ENCODE measurements at places on chromosomes 11 and 22.
A peak's percentile ranks its signal among the peaks of the same experiment; 100 is the strongest.

- no peak for DNase-seq
These were observed 448.7 kb downstream of the RAB38 start for GRCh38 chr11:87726506-87726905.

DNA sequence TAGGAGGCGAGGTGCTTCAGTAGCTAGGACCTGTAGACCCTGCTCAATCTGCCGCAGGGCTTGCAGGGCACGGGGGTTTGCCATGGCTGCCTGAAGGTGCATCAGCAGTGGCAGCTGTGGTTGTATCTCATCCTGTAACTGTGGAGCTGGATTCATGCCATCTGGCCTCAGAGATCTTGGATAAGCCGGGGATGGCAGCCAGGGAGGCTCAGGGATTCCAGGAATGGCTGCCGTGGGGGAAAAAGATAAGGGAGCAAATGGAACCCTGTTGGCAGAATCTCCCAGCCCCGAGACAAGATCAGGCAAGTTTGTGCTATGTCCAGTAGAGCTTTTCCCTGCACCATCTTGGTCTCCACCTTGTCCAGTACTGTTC, 1.8 kb downstream of the UBQLN3 start:
- DNase-seq: no peak

DNA sequence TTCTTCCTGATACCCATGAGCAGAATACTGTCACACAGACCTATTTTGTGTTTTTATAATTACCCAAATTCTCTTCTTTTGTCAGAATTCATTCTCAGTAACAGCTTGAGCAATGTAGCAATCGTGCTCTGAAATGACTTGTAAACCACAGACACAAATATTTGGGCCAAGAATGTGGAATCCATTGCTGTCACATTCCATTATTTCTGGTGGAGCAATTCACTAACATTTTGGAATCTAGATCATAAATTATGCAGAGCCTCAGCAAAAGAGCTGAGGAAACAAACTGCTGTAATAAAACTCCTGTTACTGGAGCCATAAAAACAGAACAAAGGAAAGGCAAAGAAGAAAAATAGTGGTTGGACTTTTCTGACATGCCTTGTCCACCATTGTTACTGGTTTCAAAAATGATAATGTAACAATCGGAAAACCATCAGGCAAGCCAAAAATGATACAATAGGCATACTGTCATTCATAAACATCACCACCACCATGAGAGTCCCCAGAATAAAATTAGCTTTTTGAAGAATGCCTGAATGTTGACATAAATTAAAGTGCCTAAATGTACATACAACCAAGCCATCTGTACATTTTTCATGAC, 223.4 kb upstream of the PITPNB start:
- no peak for DNase-seq

- DNase-seq: no peak
These were observed 116.4 kb downstream of the SLC17A6 start for GRCh38 chr11:22454461-22455090.

DNA sequence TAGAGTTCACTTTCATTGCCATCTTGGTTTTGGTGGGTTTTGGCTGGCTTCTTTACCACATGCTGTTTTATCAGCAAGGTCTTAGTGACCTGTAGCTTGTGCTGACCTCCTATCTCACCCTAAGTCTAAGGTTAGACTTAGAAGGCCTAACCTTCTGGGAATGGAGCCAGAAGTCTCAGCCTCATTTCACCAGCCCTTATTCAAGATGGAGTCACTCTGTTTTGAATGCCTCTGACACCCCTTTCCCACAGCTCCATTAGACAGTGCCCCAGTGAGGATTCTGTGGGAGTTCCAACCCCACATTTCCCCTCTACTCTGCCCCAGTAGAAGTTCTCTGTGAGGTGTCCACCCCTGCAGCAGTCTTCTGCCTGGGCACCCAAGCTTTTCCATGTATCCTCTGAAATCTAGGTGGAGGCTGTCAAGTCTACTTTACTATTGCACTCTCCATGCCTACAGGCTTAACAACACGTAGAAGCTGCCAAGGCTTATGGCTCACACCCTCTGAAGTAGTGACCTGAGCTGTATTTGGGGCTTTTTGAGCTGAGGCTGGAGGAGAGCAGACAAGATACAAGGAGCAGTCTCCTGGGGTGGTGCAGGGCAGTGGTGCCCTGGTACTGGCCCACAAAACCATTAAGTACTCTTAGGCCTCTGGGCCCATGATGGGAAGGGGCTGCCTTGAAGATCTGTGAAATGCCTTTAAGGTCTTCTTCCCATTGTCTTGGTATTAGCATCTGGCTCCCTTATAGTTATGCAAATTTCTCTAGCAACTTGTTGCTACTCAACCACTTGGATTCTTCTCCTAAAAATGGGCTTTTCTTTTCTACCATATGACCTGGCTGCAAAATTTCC, 65.9 kb upstream of the SC5D start:
- DNase-seq: no peak

- DNase-seq: no peak
These were observed 25.3 kb upstream of the FCHSD2 start for GRCh38 chr11:73167363-73167954.

- no peak for DNase-seq
These were observed 384.3 kb downstream of the NTM start for GRCh38 chr11:131754671-131755070.

DNA sequence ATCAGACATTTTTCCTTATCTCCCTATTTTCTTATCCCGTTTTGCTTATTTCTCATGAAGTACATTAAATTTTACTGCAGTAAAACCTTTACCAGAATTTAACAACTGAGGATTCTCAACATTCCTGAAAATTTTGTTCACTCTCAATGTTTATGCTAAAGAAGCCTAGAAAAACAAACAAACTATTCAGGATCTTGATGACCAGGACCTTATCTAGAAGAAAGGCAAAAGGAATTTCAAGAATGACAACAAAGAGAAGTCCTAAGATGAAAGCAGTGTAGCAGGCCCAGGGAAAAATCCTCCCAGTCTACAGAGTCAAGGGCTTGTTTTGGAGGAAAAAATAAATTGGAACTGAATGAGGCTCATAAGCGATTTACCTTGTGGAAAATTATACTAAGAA, 283.3 kb upstream of the ARHGAP42 start:
- no peak for DNase-seq

DNA sequence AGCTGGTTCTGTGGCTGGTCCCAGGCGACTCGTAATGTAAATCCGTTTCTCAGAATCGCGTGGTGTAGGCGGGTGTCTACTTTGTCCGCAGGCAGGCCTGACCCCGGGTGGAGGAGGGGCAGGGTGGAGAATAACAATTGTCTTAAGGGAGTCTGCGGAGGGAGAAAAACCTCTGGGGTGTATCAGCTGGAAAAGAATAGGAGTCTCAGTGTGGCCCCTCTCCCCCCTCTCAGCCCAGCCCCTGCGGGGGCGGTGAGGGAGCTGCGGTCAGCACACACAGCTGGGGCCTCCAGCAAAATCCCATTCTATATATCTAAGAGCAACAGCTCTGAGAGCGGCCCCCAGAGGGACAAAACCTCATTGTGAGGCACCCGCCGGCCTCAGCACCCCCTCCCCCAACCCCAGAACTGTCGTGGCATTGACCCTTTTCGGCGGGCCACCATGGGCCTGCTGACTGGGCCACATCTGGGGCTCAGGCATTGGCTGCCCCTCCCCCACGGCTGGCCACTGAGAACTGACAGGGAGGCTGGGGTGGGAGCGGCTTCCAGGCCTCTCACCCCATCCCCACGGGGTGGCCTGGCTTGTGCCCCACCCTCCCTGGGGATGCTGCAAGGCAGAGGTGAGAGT, 2.7 kb upstream of the MYRF start:
- DNase-seq: no peak

DNA sequence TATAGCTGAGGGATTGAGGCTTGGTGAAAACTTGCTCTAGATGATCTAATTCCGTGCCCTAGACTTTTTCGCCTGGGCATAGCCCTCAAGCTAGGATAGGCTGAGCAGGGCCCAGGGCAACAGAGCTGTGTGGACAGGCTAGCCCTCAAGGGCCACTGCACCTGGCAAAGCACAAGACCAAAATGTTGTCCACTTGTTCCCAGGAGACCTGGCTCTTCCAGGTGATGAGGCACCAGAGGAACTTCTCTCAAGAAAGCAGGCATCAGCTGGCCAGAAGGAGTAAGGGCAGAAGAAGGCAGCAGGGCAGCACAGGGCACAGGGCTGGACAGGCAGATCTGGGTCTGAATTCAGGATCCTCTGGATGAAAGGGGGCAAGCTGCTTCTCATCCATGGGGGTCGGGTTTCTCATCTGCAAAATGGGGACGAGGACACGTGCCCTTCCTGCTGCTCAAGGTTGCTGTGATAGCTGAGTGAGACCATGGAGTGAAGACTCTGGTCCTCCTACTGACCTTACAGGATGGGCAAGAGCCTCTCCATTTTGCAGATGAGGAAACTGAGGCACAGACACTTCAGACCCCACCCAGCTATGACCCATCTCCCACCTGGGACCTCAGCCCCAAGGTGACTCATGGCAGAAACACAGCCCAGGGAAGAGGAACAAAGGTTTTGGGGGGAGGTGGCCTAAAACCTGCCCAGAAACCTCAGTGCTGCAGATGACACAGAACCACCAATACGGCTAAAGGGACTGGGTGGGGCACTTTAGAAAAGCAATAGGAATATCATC, 42.2 kb upstream of the PRDM11 start:
- no peak for DNase-seq

GRCh38 chr11:29985248-29985647, 31.6 kb downstream of the KCNA4 start:
- no peak for DNase-seq

- DNase-seq: no peak
These were observed 8.0 kb upstream of the TOLLIP start for GRCh38 chr11:1317432-1317831.

DNA sequence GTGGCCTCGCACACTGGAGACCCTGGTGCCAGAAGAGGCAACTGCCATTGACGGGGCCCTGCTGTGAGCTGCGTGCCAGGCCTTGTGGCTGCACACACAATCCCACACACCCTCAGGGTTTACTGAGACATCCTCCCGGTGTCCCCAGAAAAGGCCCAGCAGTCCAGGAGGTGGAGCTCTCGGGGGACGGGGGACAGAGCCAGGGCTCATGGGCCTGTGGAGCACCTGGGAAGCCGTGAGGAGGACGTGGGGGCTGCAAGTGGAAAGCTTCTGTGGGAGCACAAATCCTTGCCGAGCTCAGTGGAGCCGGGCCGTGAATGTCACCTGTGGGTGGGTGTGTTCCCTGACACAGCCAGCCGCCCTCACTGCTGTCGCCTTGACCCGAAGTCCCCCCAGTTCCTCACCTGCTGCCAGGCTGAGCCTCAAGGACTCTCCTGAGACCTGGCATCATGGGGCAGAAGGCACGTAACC, 609.7 kb downstream of the TBC1D22A start:
- DNase-seq: no peak

GRCh38 chr11:31957674-31958073, 133.2 kb upstream of the RCN1 start:
- no peak for DNase-seq

DNA sequence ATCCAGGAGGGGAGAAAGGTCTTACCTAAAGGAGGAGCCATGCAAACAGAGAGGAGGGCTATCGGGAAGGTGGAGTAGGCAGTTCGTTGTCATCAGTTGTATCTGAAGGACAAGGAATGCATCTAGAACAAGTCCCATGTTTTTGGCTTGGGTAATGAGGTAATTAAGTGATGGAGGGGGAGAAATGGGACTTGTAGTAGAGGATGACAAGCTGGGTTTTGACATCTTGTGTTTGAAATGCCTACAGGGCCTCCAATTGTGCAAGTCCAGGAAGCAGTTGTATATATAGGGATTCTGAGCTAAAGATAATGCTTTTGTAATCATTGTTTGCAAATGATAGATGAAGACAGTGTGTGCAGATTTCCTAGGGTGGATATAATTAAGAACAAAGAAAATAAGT, 622.8 kb downstream of the NTM start:
- no peak for DNase-seq

GRCh38 chr11:131764649-131765048, 394.2 kb downstream of the NTM start:
- DNase-seq: no peak

- DNase-seq: no peak
These were observed 2.4 kb upstream of the SMCO4 start for GRCh38 chr11:93545566-93545965.

GRCh38 chr11:88282747-88283515, 54.6 kb downstream of the CTSC start:
- DNase-seq: no peak

- no peak for DNase-seq
These were observed 942.3 kb downstream of the NTM start for GRCh38 chr11:132312701-132313111.

- no peak for DNase-seq
These were observed 106.7 kb downstream of the MRTFA start for GRCh38 chr22:40529821-40530220.

DNA sequence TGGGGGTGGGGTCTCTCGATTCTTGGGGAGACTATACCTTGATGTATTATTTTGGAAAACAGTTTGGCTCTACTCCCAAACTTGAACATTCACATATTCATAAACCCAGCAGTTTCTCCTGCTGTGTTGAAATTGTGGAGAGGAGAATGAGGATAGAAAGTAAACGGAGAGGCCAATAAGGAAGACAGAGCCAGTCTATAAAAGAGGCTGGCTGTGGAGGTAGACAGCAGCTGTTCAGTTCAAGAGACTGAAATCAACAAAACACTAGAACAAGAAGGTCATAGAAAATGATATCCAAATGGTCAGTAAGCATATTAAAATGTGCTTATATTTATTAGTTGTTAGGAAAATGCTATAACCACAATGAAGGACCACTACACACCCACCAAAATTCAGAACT, 1.9 kb upstream of the MOGAT2 start:
- no peak for DNase-seq

GRCh38 chr11:82995235-82995634, 76.5 kb downstream of the RAB30 start:
- DNase-seq: no peak

- DNase-seq: peak; percentile 53
These were observed 75.6 kb upstream of the ARHGAP32 start for GRCh38 chr11:129267716-129268115.

DNA sequence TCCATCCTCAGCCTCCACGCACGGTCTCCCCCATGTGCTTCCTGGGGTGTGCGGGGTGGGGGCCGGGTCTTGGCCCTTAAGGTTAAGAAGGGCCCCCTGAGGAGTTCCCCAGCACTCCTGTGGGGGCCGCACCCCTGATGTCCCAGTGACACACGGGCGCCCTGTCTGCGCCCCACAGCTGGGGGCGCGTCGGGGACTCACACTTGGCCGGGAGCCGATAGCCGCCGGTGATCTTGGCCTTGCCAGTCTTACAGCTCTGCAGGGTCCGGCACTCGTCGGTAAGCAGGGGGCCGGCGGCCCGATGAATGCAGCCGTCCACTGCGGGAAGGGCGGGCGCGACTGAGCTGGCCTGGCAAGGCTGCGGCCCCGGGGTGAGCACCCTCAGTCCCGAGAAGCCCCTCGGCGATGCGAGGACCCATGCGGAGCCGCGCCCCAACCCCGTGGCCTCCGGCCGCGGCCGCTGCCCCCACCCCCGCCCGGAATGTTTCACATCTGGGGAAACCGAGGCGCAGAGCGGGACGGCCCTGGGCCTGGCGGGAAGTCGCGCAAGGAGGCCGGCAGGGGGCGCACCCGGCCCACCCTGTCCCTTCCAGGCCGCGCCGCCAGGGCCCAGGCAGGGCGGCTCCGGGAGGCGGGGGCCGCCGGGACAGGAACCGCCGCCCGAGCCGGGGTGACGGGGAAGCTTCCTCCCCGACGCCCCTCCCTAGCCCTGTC, 13.9 kb downstream of the OTUB1 start:
- DNase-seq: no peak
